ENCODE measurements at places on chromosomes 13 and 19.

GRCh38 chr19:10430505-10431253 is 10.3 kb downstream of the PDE4A start:
- DNase-seq, result no peak

DNA sequence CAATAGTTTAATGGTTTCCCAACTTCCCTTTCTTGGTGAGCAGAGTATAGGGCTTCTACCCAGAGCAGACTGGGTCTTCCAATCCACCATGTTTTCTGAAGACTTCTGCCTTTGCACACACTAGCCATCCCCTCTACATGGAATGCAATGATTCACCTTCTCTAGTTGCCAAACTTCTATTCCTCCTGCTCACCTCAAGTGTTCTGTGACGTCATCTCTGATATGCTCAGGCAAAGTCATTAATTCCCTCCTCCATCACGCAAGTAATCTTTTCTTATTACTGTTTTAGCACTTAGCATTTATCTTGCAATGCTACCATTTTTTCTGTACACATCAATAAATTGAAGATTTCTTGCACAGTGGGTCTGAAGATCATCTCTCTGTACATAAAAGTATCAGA is 174.2 kb downstream of the RBM26 start:
- no peak for DNase-seq

- no peak for DNase-seq
Measured at GRCh38 chr19:47549261-47549862, 23.6 kb downstream of the ZNF541 start.

DNA sequence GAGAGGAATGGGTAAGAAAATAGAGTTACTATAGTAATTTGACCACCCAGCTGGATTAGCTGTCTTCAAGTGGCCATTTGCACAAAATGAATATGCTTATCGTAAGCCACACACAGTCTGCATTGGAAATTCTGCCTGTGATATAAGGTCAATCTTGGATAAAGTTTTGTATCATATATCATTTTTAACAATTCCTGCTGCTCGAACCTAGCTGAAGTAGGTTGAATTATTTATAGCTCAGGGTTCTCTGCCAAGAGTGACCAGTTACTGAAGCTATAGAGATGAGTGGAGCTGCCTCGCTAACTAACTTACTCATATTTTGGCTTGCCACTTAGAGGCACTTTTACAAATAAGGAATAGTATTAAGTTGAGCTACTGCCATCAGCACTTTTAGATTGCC is 220.9 kb downstream of the RGCC start:
- DNase-seq, result no peak

GRCh38 chr13:104983601-104984000 is 1551.9 kb downstream of the EFNB2 start:
- no peak for DNase-seq

- no peak for DNase-seq
Measured at GRCh38 chr13:48491423-48492095, 41.3 kb downstream of the RCBTB2 start.

DNA sequence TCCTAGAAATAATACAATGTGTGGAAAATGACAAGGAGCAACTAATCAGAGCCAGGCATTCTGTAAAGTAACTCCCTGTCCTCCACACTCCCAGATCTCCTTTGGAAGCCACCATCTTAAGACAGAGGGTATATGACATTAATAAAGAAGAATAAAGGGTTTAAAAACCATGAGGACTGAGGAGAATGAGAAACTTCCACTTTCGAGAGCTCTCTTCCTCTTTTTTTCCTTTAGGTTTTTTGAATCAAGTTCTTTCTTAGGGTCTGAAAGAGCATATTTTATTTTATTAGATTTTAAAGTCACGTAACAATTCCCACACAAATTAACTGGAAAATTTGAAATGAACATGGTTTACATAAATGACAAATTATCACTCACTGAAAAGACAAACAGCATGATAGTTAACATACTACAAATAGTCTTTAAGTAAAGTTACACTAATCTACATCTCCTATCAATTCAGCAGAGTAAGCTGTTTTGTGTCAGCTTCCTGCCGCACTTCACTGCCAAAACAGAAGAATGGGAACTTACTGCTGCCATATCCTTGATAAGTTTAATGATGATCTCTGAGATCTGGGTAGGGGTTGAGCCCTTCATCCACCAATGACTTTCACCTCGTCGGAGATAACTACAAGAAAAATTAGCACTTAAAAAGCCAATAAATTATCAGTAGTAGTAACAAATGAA is 38.6 kb upstream of the FBXL3 start:
- DNase-seq, result no peak

DNA sequence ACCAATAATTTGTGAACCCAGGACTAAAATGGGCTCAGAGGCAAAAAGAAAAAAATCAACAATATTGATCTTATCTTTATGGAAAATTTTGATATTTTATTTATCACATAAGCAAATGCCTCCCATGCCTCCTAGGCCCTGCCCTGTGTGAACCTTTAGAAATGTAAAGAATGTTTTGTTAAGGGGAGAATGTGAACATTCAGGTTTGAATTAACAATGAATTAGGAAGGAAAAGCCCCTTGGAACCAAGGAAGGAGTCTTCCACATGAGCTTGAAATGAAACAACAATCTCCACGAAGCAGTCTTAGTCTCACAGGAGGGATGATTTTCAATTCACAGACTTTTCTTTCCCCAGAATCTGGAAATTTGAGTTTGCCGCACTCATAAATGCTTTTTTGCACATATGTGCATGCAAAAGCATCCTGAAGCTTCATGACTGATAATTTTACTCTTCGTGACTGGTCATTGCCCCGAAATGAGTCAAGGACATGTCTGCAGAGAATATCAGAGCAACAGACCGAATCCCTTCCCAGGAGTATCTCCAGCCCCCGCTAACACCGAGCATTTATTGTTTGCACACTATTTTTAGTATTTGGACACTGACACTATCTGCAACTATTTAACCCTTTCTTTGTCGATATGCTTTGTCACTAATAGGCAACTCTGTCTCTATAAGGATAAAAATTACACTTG is 135.2 kb downstream of the DCT start:
- DNase-seq, result no peak

GRCh38 chr13:50691176-50691680 is 152.3 kb downstream of the DLEU7 start:
- no peak for DNase-seq

DNA sequence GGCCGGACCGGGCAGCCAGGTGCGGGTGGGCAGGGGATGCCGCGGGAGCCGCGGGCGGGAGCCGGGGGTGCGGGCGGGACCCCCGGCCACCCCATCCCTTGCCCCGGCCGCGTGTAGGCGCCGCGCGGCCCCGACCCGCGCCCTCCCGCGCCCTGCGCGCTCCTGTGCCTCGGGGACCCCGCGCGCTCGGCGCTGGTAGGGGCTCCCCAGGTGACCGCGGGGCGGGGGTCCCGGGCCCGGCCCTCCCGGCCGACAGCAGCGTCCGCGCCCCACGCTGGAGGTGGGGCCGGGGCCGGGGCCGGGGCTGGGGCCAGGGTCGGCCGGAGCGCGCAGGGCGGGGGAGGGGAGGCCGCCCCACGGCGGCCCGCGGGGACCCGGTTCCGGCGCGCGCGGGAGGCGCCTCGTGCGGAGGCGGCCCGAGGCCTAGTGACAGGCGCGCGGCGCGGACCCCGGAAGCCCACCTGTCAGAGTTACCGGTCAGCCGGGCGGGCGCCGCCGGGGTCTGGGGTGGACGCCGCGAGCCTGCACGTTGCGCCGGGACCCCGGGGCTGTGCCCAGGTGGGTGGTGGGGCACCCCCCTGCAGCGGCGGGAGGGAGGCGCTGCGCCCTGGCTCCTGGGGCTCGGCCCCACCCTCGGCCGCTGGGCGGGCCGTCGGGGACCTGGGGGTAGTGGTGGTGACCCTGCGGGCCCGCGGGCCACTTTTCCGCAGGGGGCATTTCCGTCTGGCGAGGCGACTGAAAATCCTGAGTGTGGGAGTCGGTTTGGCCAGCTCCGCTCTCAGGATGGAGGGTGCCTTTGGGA is 518 bp downstream of the TFDP1 start:
- no peak for DNase-seq

DNA sequence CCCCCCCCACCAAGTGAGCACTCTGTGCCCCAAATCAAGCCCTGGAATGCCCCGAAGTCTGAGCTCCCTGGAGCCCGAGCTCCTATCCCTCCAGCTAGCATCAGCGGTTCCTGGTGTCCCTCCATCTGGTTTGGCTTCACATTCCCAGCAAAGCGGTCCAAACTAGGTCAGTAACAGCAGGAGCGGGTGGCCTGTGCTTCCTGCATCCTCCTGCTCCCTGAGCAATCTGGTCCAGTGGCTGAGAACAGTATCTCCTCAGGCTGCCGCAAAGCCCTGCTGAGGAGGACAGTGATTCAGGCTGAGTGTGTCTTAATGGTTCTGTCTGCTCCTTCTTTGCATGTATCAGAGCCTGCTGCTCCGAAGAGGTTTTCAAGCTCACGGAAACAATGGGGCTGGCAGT is 25.9 kb downstream of the RASL11A start:
- DNase-seq, result no peak

DNA sequence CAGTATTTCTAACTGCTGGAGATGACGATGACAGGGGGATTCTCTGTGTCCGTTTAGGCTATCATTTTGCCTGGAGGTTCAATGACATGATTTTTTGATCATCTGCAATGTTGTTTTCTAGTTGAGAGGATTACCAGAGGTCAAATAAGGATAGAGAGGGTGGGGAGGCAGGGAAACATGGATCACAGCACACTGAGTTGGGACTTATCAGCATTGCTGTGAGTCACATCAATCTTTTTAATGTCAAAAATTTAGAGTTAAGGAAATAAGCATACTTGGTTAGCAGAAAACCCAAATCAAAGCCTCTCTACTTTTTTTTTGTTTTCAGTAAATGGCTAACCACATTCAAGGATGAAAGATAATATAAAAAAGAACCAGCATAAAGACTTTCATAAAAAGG is 43.0 kb upstream of the CSNK1A1L start:
- no peak for DNase-seq

GRCh38 chr19:32497391-32497790 is 83.6 kb upstream of the PDCD5 start:
- DNase-seq, result no peak

GRCh38 chr19:11100049-11100448 is 10.8 kb downstream of the LDLR start:
- DNase-seq, result no peak

DNA sequence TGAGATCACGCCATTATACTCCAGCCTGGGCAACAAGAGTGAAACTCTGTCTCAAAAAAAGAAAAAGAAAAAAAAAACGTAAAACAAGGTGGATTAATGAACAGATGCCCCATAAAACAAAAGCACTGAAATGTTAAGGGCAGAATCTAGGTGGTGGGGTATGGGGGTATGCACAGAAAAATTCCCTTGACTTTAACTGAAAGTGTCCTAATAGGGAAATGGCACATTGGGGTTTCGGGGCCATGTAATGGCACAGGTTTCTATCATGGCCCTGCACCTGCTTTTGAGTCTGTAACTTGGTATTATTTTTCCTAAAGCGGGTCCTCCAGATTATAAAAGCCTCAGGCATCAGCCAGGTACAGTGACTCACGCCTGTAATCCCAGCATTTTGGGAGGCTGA is 16.2 kb downstream of the NOP53 start:
- DNase-seq, result no peak

GRCh38 chr19:44590245-44591059 is 22.9 kb upstream of the IGSF23 start:
- no peak for DNase-seq

GRCh38 chr13:61144834-61145593 is 270.6 kb downstream of the PCDH20 start:
- DNase-seq, result no peak

DNA sequence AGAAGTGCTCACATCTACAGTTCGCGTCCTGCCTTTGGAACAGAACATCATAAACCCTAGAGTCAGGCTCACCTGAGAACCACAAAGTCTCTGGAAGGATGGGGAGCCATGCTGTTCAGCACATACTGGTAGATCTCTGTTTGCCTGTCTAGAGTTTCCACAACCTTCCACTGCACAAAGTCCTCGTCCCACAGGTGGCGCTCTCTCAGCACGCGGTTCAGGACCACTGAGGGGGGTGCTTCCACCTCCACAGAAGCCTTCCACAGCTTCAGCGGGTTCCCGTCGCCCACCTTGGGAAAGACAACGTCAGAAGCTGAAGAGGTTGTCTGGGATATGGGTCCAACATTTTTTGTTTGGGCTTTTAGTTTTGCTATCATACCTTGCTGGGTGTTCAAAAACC is 93.6 kb downstream of the KL start:
- DNase-seq, result no peak

Data from activated T-helper 1 cell treated with Interleukin-2 at 50 U/mL for 16 hours (primary cell).